SHP77 (cell line): ENCODE measurements at places on chromosomes 4 and X.

- DNase-seq: no peak
These were observed 9.0 kb downstream of the COX7B2 start for GRCh38 chr4:46900082-46900481.

DNA sequence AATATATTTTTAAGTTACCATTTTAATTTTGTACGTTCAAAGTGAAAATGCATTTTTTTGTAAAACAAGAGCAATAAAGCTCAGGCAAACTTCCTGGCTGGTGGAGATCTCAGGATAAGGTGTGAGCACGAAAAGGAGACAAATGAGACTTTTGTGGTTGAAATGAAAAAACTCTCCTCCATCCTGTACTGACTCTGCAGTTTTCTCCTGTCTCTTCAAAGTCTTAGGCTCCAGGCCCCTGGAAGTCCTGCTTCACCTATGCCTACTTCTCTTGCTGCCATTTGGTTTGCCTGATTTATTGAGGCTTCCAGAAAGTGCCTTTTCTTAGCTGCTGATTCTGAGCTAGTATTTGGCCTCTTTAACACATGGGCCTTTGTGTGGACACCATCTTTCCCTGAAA, 77.7 kb downstream of the MAML3 start:
- DNase-seq: no peak

DNA sequence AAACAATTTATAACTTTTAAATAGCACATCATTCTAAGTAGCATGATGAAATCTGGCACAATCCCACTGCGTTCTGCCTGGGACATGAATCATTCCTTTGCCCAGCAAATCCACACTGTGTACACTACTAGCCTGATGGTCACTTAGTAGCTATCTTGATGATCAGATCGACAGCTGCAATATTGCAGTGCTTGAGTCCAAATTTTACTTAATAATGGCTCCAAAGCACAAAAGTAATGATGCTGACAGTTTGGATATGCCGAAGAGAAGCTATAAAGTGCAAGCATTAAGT, 86.6 kb upstream of the NPNT start:
- peak; percentile 1 for DNase-seq

- no peak for DNase-seq
These were observed 51.3 kb downstream of the RBPJ start for GRCh38 chr4:26372076-26372475.

DNA sequence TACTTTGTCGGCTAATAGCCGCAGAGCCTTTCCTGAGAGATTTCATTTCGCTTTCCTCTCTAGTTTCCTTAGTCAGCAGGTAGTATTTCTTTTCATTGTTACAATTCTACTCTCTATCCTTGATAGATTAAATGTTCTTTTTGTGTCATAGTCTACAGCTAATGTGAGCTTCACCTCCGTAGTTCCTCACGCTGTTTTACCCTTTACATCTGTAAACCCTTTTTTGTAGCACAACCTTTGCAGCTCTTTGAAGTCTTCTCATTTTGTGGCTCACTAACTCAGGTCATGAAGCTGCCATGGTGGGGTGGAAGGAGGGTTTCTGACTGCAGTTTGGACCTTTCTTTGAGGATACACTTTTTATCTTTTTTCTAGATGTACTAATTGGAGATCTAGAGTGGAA, 1008.8 kb upstream of the PABPC4L start:
- no peak for DNase-seq

GRCh38 chrX:141468940-141469339, 115.6 kb downstream of the SPANXA1 start:
- no peak for DNase-seq
